Astrocyte of the spinal cord (primary cell): ENCODE measurements at places on chromosomes 6 and 20.

- no peak for DNase-seq
These were observed 1.3 kb upstream of the L3MBTL1 start for GRCh38 chr20:43506238-43506637.

DNA sequence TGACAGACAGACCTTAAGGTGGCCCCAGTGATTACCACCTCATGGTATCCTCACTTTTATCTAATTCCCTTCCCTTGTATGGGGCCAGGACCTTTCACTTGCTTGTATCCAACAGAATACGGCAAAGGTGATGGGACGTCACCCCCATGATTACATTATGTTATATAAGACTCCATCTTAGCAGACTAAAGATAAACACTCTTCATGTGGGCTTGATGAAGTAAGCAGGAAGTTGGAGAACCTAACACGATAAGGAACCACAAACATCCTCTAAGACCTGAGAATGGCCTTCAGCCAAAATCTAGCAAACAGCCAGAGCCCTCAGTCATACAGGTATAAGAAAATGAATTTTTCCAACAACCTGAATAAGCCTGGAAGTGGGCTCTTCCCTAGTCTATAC, 8.0 kb downstream of the SLC17A3 start:
- DNase-seq, result no peak

- DNase-seq, result peak; percentile 19
These were observed 62.4 kb upstream of the MRPS10 start for GRCh38 chr6:42279966-42280629.

DNA sequence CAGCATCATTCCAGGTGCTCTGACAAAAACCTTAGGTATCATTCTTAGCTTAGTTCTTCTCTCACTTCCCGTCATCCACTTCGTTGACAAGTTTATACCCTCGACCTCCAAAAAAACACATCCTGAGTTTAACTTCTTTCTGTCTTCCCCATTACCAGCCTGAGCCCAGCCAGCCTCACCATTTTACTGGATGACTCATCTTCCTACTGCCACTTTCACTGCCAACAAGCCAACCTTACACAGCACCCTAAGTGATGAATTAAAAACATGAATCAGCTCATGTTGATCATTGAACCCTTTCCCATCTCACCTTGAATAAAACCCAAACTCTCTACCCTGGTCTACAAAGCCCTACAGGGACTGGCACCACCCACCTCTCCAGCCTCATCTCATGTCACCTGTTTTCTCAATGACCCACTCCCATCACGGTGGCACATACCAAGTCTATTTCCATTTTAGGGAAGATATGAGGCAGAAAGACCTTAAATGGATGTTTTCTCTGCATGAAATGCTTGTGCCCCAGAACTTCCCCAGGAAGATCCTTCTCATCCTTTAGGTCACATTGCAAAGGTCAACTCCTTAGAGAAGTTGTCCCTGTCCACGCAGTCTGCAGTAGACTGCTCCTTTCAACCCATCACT, 9.9 kb upstream of the UST start:
- no peak for DNase-seq

- DNase-seq, result no peak
These were observed 32.6 kb upstream of the GRM4 start for GRCh38 chr6:34178357-34179105.

DNA sequence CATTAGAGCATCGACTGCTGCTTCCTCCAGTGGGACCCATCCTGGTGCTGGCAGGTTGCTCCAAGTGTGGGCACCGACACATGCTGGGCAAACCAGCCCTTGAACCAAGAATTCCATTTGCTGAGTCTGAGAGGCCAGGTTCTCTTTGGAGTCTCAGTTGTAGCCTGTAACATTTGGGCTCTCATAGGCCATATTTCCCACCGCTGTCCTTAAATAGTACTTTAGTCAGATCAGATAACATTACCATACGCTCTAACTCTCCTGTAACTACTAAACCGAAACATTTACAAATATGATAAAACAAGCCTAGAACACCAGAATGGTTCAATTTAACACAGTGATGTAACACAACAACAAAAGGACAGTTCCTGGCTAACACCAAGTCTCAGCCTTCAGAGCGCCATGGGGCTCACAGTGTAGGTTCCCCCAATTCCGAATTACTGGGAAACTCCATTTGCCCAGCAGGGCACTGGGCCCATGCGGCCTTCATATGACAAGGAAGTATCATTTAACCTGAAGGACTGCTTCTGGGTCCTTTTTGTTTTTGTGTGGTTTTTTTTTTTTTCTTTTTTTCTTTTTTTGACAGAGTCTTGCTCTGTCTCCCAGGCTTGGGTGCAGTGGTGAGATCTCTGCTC, 28.4 kb upstream of the CD93 start:
- DNase-seq, result no peak

DNA sequence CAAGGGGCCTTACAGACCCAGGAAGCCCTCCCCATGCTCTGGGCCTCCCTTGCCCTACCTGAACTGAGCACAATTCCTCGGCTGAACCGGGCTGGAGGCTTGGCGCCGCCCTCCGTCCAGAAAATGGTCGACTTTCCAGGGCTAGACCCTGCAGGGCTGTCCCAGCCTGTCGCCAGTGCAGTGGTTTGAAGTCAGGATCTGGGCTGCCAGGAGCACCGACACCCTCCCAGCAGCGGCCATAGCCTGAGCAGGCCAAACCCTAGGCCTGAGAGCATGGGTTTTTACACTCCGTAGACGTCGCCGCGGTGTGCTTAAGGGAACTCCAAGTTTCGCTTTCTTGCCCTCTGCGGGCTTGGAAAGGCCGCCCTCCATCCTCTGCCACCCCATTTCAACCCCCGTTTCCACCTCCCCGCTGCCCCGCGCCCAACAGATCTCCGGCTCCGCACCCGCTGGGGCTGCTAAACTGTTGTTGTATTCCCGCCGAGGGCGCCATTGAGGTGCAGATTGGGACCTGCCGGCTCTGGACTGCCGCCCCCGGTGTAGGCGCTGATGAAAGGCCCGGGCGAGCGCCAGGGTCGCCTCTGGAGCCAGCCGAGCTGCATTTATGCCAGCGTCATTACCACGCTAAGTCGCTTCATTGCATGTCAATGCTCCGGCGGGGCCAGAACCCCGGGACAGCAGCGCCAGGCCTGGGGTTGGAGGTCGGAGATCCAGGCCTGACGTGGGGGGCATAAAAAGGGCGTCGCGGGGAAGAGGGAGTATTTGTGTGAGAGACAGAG, 2.2 kb upstream of the TFAP2A start:
- no peak for DNase-seq

- no peak for DNase-seq
These were observed 29.2 kb downstream of the PIGU start for GRCh38 chr20:34647737-34648136.

DNA sequence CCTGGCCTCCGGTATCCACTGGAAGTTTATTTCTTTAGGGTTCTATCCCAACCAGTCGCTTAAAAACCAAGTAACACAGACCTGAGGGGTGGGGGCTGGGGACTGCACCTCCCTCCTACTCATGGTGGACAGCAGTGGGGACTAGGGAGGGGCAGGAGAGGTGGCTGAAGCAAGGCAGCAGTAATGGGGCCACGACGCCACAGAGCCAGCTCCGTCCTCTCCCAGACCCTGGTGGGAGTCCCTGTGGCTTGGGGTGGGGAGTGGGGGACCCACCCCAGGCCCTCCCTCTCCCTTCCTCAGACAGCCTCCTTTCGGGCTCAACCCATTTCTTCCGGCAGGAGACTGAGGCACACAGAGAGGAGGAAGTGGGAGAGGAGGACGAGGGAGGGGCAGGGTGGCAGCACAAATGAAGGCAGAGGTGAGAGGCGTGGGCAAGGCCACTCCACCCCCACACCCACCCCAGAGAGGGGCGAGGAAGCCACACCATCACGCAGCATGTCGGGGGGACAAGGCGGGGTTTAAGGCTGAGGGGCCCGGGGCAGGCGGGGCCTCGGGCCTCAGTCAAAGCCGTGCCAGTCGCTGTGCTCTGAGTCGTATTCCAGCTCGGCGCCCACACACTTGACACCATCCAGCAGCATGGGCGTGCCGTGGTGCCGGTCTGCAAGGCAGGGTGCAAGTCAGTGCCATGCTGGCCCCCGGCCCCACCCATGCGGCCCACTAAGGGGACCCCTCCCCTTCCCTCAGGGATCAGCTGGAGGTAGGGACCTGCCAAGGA, 13.9 kb downstream of the ADISSP start:
- DNase-seq, result no peak

DNA sequence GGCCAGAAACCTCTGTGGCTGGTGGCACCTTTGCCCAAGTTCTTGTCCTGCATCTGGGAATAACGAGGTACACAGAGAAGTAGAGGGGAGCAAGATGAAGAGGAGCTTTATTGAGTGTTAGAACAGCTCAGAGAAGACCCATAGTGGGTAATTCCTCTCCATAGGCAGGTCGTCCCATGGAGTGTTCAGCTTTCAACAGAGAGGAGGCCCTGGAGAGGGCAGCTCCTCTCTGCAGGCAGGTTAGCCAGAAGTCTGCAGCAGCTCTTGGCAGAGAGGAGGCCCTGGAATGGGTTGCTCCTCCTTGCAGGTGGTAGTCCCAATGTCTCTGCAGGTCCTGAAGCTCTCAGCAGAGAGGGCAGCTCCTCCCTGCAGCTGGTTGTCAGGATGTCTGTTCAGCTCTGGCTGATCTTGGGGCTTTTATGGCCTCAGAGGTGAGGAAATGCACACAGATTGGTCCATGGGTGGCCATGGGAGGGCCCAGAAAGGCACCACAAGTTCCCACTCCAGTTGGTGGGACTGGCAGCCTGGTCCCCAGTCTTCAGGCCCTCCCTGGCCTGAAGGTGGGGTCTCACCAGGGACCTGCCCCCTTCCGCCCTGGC, 89.0 kb downstream of the IPCEF1 start:
- DNase-seq, result no peak

DNA sequence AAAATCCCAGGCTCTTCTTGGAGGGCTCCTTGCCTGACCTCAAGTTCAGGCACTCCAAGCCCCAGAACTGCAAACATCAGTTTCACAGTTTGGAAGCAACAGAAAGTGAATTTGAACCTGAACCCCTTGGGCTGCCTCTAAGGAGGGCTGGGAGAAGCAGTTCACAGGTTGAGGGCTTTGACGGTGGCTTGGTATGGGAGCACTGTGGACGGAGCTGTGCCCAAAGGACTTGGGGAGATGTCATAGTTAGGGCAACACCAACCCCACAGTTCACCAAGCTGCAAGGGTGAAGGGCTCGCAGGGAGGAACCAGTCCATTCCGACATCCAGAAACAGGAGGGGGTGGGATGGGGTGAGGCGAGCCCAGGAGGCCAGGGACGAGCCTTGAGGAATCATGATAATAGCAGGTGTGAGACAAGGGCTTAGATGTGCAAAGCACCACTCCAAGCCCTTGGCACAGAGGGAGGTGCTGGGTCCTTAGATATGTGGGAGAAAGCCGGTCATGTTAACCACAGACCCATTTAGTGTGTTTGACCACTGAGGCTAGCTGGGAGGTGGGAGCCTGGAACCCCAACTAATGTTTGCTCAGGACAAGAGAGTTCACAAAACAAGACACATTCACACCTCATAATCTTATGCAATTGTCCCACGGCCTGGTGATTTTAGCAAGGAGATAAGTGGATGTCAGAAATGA, 4.3 kb downstream of the CEBPB start:
- DNase-seq, result peak; percentile 25
